ENCODE measurements at places on chromosomes 13 and 19.

- no peak for DNase-seq
Observed at GRCh38 chr19:39686739-39687138, 17.5 kb upstream of the LGALS14 start.

GRCh38 chr13:97724450-97724849 is 229.0 kb upstream of the IPO5 start:
- no peak for DNase-seq

- no peak for DNase-seq
Observed at GRCh38 chr13:24135674-24136300, 24.7 kb upstream of the SPATA13 start.

DNA sequence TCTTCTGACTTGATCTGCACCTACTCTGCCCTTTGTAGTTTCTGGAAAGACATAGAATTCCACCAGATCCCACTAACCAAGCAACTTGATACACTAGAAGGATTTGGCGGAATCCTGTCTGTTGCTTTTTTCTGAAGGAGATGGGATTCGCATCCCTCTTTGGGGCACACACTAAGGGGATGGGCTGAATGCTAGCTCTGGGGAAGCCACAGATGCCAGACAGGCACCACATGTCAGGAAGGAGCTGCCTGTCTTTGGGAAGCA is 52.1 kb downstream of the SERP2 start:
- no peak for DNase-seq
